Stimulated activated CD4-positive, alpha-beta T cell treated with anti-CD3 and anti-CD28 coated beads, Interleukin-12 subunit alpha, Interleukin-12 subunit beta, amount 100 ng/mL, for 48 hours (primary cell): ENCODE measurements at places on chromosomes 12 and 14.

DNA sequence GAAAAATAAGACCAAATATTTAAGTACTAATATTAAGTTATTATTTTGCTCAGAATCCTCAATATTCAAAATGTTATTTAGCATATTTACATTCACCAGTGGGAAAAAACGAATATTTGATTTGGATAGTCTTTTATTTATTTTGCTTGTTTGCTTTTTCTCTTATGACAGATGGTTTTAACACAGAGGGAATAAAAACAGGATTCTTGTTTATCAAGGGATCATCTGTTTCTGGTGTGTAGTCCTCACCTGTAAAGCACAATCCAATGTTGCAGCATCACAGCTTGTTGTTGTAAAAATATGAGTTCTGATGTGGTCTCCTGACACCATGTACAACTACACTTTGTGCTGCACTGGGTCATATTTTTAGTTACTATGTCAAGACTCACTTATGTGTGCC, 103.9 kb downstream of the AVPR1A start:
- no peak for DNase-seq

GRCh38 chr12:108583991-108584390, 13.9 kb downstream of the TMEM119 start:
- DNase-seq, result no peak

DNA sequence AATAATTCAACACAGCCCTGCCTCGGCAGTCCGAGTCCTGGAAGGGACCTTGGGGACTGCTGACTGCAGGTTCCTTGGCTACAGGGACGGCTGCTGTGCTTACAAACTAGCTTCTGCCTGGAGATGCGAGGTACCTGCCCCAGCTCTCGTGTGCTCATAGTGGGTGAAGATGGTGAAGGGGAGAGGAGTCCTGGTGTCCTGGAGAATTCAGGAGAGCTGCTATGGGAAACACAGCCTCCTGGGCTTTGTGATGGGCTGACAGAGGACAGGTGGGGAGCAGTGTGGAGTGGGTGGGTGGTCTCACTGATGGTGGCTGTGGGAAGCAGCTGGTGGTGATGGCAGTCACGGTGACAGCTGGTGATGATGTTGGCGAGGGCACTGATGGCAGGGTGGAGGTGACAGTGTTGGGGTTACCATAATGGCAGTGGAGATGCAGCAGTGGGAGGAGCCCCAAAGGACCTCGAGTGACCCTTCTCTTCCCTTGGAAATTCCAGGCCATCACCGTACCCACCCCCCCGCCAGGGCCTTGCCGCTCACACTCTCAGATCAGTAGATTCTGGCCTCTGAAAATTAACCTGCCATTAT, 32.8 kb downstream of the HVCN1 start:
- DNase-seq, result no peak

DNA sequence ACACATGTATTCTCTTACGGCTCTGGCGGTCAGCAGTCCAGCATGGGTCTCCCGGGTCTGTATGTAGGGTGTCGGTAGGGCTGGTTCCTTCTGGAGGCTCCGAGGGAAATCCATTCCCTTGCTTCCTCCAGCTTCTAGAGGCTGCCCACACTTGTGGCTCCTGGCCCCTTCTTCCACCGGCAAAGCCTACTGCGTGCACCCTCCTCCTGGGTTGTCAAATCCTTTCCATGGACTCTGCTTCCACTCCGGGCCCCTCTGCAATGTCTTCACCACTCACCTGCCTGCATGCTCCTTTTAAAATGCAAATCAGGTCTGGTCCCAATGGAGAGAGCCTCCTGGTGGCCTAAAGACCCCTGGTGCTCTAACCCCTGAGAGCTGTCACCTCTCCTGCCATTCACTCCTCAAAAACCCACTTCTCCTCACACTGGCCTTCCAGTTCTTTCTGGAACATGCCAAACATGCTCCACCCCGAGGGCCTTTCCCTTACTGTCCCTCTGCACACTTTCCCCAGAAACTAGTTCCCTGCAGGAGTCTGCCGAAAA, 108.5 kb downstream of the DICER1 start:
- DNase-seq, result no peak

DNA sequence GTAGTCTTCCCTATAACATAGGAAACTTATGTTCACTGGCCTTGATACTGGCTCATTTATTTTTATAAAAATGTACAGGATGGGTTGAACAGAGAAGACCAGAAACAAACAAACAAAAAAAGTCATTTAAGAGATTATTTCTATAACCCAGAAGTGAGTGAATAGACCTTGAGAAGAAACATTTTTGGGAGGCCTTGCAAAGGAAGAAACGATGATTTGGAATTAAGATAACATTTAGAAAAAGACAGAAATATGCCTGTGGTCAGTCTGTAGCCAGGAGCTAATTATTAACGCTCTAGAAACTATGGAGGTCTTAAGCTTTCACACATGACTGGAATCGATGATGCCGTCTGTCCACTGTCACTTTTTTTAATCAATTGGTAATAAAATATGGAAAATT, 264.0 kb downstream of the EGLN3 start:
- DNase-seq, result no peak
